Stimulated activated CD4-positive, alpha-beta T cell treated with anti-CD3 and anti-CD28 coated beads, TNF-alpha, amount 100 ng/mL, for 4 hours (primary cell): ENCODE measurements at places on chromosomes 6 and 20.

DNA sequence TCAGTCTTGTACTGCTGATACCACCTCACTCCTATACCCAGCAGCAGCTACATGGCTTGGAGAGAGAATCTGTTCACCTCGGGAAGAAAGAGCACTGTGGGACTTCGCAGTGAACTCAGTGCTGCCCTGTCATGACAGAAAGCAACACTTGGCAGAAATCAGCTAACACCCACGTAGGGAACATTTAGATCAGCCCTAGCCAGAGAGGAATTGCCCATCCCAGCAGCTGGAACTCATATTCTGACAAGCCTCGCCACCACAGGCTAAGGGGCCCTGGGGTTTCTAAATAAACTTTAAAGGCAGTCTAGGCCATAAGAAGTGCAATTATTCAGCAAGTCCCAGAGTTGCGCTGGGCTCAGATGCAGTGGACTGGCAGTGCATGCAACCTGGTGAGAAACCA lies 1266.8 kb downstream of the GRIK2 start:
- DNase-seq: no peak

- DNase-seq: no peak
Measured at GRCh38 chr20:13858439-13858838, 73.6 kb downstream of the NDUFAF5 start.

GRCh38 chr6:4606821-4607704 lies 169.1 kb upstream of the CDYL start:
- DNase-seq: no peak

DNA sequence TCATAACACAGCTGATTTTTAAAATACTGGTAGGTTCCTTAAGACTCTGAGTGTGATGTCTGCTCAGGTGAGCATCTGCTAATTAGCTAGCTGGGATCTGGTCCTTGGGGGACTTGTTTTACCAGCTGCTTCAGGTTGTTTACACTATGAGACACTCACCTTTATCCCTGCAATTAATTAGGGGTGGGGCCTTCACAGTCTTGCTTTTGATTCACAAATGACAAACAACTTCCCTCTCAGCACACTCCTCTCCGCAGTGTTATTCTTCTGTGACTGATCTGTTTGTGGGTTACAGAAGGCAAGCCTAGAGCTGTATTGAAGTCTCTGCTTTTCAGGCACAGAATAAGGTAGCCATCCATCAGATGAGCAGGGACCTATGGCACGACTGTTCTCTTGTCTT lies 62.0 kb upstream of the CD83 start:
- DNase-seq: no peak

GRCh38 chr6:144576871-144577270 lies 291.7 kb downstream of the UTRN start:
- no peak for DNase-seq

DNA sequence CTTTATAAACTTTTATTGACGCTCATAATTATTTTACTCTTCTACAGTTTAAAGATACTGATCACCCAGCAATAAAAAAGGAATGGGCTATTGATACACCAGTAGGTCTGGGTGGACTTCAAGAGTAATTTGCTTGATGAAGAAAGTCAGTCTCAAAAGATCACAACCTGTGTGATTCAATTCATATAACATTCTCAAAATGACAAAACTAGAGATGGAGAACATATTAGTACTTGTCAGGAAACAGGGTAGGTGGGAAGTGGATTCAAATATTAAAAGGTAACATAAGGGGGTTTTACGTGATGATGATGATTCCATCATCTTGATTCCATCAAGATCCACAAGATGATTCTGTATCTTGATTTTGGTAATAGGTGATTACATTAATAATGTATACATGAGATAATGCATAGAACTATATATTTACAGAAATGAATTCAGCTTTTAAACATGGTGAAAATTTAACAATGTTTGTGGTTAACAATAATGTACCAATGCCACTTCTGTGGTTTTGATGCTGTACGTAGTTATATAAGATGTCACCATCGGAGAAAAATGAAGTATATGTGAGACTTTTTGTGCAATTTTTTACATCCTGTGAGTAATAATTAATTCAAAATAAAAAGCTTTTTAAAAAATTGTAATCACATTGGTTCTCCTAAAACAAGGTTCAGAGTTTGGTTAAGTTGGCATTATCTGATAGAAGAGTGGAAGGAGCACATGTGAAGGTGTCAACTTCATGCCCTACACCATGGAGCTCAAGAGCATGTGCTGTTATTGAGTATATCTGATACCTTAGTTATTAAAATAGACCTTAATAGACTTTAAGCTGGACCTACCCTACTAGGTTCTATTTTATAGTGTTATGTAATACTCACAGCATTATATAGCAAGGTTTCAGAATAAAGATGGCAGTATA lies 66.3 kb upstream of the DYNLRB1 start:
- no peak for DNase-seq

DNA sequence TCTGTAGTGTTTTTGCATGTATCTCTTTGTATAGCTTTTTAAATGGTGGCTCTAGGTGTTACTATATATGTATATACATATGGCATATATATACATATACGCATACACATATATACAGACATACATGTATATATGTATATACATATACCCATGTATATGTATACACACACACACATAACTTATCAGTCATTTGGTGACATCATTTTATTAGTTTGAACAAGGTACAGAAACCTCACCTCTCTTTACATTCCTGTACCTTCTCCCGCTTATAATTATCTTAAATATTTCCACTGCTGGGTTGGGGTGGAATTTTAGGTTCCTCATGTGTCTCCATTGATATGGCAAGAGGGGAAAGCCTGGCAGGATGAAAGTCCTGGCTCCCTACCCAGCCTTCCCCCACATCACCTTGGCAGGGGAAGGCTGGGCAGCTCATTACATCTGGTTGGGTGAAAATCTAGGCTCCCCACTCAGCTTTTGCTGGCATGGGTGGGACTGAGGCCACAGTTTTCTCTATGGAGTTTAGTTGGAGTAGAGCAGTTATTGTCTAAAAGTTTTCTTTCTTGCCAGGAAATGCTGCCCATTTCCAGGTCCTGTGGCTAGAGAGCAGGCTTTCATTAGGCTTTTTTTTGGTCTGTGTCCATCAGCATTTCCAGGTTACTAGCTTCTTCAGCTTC lies 7.6 kb downstream of the GLO1 start:
- DNase-seq: no peak

- DNase-seq: no peak
Measured at GRCh38 chr6:131954775-131955107, 3.6 kb upstream of the CCN2 start.

- DNase-seq: no peak
Measured at GRCh38 chr6:14674458-14674857, 556.9 kb downstream of the CD83 start.

GRCh38 chr6:145241039-145241438 lies 494.3 kb downstream of the EPM2A start:
- no peak for DNase-seq

GRCh38 chr6:54192993-54193392 lies 81.8 kb downstream of the MLIP start:
- DNase-seq: no peak

GRCh38 chr6:84774985-84775284 lies 10.5 kb upstream of the TBX18 start:
- DNase-seq: no peak

GRCh38 chr6:143176090-143177021 lies 115.7 kb downstream of the AIG1 start:
- DNase-seq: no peak

DNA sequence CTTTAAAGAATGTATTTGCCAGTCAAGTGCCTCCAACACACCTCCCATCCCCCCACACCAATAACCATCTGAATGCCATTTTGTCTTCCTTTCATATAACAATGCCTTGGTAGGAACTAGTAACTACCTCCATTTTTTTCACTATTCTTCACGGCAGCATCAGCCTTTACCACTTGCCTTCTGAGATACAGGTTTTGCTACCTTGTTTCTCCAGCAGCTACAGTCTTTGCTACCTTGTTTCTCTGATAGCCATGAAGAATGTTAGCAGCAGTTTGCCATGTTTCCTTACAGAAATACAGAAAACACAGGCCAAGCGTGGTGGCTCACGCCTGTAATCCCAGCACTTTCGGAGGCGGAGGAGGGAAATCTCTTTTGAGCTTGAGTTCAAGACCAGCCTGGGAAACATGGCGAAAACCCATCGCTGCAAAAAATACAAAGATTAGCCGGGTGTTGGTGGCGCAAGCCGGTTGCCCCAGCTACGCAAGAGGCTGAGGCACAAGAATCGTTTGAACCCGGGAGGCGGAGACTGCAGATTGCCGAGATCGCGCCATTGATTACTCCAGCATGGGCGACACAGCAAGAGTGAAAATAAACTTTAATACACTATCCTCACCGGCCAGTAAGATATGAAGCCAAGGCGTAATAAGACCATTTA lies 100.9 kb downstream of the HFE start:
- no peak for DNase-seq

DNA sequence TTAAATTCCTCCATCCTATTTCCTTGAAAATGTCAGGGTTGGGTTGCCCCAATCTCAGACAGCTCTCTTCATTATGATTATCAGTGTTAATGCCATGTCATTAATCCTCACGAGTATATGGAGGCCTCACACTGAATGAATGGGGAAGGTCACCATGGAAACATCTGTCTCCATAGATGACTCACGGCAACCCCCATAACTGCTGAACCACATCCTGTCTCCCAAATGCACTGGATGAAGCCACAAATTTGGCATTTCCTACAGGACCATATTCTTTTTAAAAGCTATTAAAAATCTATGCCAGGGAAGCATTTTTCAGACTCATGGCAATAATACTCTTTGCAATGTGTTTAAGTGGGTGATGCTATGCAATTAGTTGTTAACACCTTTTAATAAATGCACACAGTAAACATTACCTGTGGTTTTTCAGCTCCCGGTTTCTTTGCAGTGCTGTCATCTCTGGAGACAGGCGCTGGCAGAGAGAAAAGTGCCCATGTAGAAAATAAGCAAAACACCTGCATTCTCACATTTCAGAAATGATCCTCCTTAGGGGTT lies 80.1 kb upstream of the PTPRK start:
- no peak for DNase-seq

DNA sequence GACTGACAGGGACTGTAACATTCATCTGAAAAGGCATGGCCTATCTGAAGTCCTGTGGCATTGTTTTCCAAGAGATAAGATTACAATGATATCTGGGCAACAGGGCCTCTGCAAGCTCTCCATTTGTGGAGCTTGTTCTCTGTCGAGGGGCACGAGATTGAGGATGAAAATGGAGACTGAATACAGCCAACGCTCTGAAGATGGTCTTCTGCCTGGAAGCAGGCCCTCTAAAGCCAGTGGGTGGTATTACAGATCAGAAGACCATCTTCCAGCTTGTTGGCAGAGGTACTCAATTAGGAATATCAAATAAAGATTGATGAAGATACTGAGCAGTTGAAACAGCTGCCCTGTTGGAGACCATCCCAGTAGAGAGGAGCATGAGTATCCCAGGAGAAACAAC lies 288.2 kb downstream of the CENPW start:
- no peak for DNase-seq

DNA sequence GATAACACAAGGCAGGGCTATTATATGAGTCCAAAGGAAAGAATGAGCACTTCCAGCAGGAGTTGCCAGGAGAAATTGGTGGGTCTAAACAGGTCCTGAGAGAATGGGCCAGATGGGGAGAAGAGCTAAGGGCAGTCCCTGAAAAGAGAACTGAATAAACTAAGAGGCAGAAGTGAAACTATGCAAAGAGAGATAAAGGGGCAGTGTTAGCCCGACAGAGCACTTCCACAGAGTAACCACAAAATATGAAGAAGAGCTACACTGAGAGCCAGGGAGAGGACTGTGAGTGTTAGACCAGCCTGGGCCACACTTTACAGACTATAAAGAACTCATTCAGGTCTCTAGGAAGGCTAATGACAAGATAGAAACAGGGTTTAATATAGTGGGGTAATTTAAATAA lies 43.8 kb downstream of the RALGAPA2 start:
- no peak for DNase-seq

- no peak for DNase-seq
Measured at GRCh38 chr6:158744986-158745430, 74.2 kb downstream of the EZR start.

- no peak for DNase-seq
Measured at GRCh38 chr6:154535851-154536250, 25.4 kb upstream of the CNKSR3 start.

GRCh38 chr6:95280686-95281273 lies 296.6 kb upstream of the MANEA start:
- DNase-seq: no peak

DNA sequence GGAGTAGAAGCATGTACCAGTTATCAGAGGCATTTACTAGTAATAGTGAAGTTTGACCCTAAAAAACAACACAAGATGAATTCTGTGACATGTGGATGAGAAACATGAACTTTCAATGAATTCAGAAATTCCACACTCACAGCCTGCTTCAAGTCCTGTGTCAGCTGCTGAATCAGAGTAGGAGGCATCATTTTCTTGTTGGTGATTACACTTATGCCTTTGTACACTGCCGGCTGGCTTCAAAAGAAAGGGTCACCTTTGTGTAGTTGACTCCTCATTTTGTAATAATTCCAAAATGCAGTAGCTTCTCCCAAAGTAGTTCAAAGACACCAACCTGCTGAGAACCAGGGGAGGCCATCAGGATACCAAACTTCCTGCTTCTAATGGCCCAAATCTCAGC lies 165.5 kb downstream of the BACH2 start:
- DNase-seq: no peak

DNA sequence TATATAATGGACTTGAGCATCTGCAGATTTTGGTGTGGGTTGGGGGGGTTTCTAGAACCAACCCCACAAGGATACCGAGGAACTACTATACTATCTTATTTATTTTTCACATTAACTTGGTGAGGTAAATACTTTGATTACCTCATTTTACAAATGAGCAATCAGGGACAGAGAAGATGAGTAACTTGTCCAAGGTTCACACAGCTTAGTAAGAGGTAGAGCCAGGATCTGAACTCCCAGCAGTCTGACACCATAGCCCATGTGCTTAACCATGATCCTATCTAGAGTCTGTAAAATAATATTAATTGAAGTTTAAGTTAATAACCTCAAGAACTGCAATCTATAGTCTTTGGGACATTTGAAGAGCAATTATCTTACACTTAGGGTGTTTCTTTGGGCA lies 28.6 kb downstream of the DHX35 start:
- no peak for DNase-seq

GRCh38 chr6:13769655-13770053 lies 44.7 kb downstream of the MCUR1 start:
- no peak for DNase-seq

DNA sequence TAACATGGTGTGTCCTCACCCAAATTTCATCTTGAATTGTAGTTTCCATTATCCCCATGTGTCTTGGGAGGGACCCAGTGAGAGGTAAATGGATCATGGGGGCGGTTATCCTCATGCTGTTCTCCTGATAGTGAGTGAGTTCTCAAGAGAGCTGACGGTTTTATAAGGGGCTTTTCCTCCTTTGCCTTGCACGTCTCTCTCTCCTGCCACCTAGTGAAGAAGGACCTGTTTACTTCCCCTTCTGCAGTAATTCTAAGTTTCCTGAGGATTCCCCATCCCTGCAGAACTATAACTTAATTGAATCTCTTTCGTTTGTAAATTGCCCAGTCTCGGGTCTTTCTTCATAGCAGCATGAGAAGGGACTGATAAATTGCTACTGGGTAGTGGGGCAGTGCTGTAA lies 789.3 kb downstream of the FRK start:
- no peak for DNase-seq

- DNase-seq: no peak
Measured at GRCh38 chr20:56453352-56453751, 15.1 kb upstream of the RTF2 start.
